ENCODE measurements at places on chromosomes 3 and 15.
A peak's percentile ranks its signal among the peaks of the same experiment; 100 is the strongest.

DNA sequence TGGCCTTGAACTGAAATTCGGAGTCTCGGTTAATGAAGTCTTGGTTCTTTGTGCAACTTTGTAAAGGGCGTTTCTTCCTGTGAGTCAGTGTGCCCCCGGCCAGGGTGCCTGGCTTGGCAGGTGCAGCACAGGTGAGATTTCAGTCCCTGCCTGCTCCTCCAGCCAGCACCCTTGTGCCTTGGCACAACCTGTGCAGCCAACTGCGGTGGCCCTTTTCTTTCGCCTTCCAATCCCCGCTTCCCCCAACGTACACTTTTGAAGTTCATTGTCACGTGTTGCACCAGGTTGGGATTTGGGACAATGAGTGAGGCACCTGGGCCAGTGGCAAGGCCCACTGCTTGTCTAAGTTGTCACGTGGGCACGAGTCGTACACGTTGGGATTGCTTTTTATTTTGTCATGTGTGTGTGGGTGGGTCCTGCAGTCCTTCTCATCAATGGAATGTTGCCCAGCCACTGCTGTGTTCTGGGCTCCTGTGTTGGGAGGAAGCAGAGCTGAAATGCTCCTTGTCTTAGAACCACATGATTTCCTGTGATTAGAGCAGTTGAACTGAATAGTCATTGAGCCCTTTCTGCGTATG, 242.9 kb upstream of the BHLHE40 start:
- DNase-seq: no peak

DNA sequence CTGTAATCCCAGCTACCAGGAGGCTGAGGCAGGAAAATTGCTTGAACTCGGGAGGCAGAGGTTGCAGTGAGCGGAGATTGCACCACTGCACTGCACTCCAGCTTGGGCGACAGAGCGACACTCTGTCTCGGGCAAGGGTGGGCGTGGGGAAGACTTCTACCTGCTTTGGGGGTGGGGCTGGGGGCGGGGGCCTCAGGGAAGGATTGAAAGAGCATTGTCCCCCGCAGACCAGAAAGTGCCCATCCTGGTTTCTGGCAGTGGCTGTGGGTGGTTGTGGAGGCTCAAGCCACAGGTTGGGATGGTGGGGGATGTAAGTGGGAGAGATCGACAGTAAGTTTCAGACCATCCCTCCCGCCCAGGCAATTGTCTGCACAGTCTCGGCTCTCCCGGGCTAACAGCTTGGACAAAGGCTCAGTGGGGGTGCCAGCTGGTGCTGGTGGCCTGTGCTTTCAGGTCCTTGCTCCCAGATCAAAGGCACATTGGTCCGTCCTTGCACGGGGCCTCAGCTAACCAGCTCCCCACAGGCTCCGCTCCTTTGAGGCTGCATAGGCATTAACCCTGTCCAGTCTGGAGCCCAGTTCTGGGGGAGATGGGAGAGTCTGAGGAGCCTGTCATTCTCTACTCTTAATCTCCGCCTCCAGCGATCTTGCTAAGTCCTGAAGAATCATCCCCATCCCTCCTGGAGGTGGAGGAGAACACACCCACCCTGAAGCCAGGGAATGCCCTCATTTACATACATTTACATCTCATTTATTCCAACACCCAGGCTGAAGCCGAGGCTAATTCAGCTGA, 8.6 kb downstream of the SCN5A start:
- DNase-seq: no peak

GRCh38 chr15:57767481-57767880, 61.0 kb downstream of the POLR2M start:
- DNase-seq: no peak

GRCh38 chr3:3089017-3089416, 21.2 kb downstream of the IL5RA start:
- DNase-seq: no peak

DNA sequence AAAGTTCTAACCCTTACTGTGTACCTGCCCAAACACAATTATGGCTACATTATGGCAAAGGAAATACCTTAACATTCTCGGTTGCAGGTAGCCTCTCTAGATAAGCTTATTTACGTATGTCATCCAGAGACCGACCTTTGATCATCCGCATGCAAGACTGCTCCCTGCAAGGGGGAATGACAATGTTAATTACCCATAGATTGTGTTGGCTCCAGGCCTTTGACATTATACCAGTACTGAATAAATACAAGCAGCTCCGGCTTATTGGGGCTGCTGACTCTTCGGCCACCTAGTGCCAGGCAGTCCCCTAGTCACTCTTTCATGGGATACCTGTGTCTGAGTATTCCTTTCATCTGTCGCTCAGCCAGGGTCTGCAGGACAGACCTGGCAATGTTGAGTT, 223.5 kb downstream of the DTWD1 start:
- no peak for DNase-seq

DNA sequence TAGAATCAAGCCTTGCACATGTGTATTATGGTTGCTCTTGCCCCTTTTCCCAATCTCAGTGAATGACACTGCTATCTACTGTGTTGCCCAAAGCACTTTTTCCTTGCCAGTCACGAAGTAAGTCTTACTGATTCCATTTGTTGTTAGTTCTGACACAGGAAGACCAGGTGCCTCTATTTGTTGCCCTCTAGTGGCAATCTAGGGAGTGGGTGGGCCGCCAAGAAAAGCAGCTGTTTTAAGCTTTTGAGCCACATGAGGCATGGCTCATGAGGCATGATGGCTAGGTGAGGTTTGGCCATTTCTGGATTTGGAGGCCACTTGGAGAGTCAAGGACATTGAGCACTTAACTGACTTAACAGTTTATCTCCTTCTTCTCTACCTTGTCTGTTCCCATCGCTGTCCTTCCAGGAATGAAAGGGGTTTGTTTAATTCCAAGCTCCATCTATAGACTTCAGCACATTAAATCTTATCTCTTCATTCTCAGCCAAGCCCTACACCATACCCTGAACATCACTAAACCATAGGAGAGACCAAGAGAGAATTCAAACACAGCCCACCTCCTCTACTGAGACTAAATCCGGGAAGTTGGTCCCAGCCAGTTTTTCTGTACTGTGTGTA, 103.1 kb downstream of the HCN4 start:
- no peak for DNase-seq

- peak; percentile 73 for DNase-seq
Observed at GRCh38 chr15:101024073-101024695, 105.0 kb downstream of the LRRK1 start.

All from coronary artery (tissue), 2 donors.